Activated CD4-positive, alpha-beta memory T cell treated with anti-CD3 and anti-CD28 coated beads, Interleukin-2, amount 10 ng/mL, durations not matched to agents 7 days and 5 days (primary cell): ENCODE measurements at places on chromosomes 7 and 10. TPM values are rescaled to one million over a fixed set of nuclear protein-coding genes. Genes with fewer than 3 reads are reported as not detected.
A peak's percentile ranks its signal among the peaks of the same experiment; 100 is the strongest.

GRCh38 chr7:43873300-43873699 is 4.0 kb upstream of the MRPS24 start:
- no peak overlapping the region for H3K4me3 ChIP-seq
- H3K36me3 ChIP-seq = peaks cover 44% of the 10 kb centered on the region
- H3K27me3 ChIP-seq = peaks cover 5% of the 10 kb centered on the region
- H3K4me1 ChIP-seq = peaks cover 11% of the 10 kb centered on the region
- DNase-seq = no peak

- H3K4me1 ChIP-seq = no peaks in the 10 kb centered on the region
- no peaks in the 10 kb centered on the region for H3K36me3 ChIP-seq
- no peaks in the 10 kb centered on the region for H3K27me3 ChIP-seq
- DNase-seq = peak; percentile 41
- no peak overlapping the region for H3K4me3 ChIP-seq
Observed at GRCh38 chr10:128463991-128464760, 338.0 kb upstream of the MKI67 start.

The PLCE1 gene
- total RNA-seq = 0.03 TPM

DNA sequence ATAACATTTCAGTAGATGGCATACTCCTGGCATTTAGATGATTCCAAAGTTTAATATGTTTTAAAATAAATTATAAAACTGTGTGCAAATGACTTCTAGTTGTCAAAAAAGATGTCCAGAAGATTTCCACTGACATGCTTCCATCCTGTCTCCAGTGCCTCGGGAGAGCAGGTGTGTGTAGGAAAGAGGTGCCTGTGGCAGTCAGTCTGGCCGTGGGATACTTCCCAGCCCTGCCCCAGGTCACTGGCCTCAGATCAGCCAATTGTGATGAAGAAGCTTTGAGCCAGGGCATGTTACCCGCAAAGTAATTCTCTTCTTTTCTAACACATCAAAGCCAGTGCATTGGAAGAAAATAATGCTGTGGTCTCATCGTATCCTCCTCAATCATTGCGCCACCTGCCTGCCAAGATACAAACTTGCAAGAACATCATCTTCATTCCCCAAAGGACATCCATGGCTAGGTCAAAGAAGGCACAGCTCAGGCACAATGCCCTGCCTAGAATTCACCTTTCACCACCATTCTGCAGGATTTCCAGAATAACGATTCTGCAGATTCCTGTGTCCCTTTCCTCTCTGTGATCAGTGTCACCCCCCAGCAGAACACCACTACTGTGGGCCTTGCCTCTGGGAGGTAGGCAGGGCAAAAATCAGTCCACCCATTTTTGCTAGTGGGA is 6.3 kb upstream of the KCNMA1 start:
- H3K36me3 ChIP-seq = no peaks in the 10 kb centered on the region
- H3K27ac ChIP-seq = no peak overlapping the region
- H3K27me3 ChIP-seq = peaks cover 29% of the 10 kb centered on the region
- no peak overlapping the region for H3K4me3 ChIP-seq
- peak; percentile 28 for DNase-seq

The AASS gene
- total RNA-seq = 0.81 TPM

GRCh38 chr7:157951300-157952049 is 614.7 kb downstream of the DNAJB6 start:
- no peaks in the 10 kb centered on the region for H3K4me1 ChIP-seq
- no peaks in the 10 kb centered on the region for H3K36me3 ChIP-seq

- H3K4me1 ChIP-seq = no peaks in the 10 kb centered on the region
- H3K36me3 ChIP-seq = no peaks in the 10 kb centered on the region
- H3K27ac ChIP-seq = no peak overlapping the region
Observed at GRCh38 chr10:44030132-44030531, 354.8 kb downstream of the CXCL12 start.

- DNase-seq = no peak
- H3K36me3 ChIP-seq = no peaks in the 10 kb centered on the region
- H3K4me3 ChIP-seq = no peak overlapping the region
- no peaks in the 10 kb centered on the region for H3K27me3 ChIP-seq
Observed at GRCh38 chr10:83917537-83918506, 221.5 kb upstream of the GHITM start.

- peaks cover 10% of the 10 kb centered on the region for H3K27me3 ChIP-seq
- no peak overlapping the region for H3K27ac ChIP-seq
- H3K4me3 ChIP-seq = no peak overlapping the region
- H3K36me3 ChIP-seq = no peaks in the 10 kb centered on the region
- DNase-seq = no peak
- no peaks in the 10 kb centered on the region for H3K4me1 ChIP-seq
Observed at GRCh38 chr7:113099284-113099919, 12.8 kb upstream of the GPR85 start.

The SCART1 gene
- total RNA-seq = 15.4 TPM

The PRTFDC1 gene
- total RNA-seq = 1.7 TPM

- no peaks in the 10 kb centered on the region for H3K36me3 ChIP-seq
- no peak overlapping the region for H3K4me3 ChIP-seq
- no peak overlapping the region for H3K27ac ChIP-seq
Observed at GRCh38 chr10:69865450-69865849, 63.7 kb downstream of the COL13A1 start.

- H3K4me3 ChIP-seq = no peak overlapping the region
- no peaks in the 10 kb centered on the region for H3K4me1 ChIP-seq
- no peaks in the 10 kb centered on the region for H3K36me3 ChIP-seq
- H3K27me3 ChIP-seq = peaks cover 2% of the 10 kb centered on the region
Observed at GRCh38 chr7:131654249-131654558, 97.8 kb upstream of the PODXL start.

The WDFY4 gene
- not detected for total RNA-seq

- H3K36me3 ChIP-seq = peaks cover 50% of the 10 kb centered on the region
- no peaks in the 10 kb centered on the region for H3K27me3 ChIP-seq
- DNase-seq = no peak
- no peak overlapping the region for H3K4me3 ChIP-seq
- peaks cover 45% of the 10 kb centered on the region for H3K4me1 ChIP-seq
- H3K27ac ChIP-seq = no peak overlapping the region
Observed at GRCh38 chr10:13165177-13165576, 3.8 kb downstream of the MCM10 start.
